ENCODE measurements at places on chromosomes 6 and 20. TPM values are rescaled to one million over a fixed set of nuclear protein-coding genes. Genes with fewer than 3 reads are reported as not detected.

THBD gene
- total RNA-seq = not detected

C20orf144 gene
- total RNA-seq = 0.16 TPM

HLA-F gene
- total RNA-seq = 229 TPM

FIG4 gene
- total RNA-seq = 17.5 TPM

SF3B5 gene
- 164 TPM for total RNA-seq

TBXT gene
- total RNA-seq = not detected

GFOD1 gene
- total RNA-seq = 5.8 TPM

NCOA5 gene
- total RNA-seq = 18.8 TPM

MAP7 gene
- total RNA-seq = 2.1 TPM

GRCh38 chr6:106152952-106153351 lies 66.8 kb downstream of the PRDM1 start:
- H3K36me3 ChIP-seq = no peaks in the 10 kb centered on the region
- H3K27ac ChIP-seq = no peak overlapping the region
- H3K4me1 ChIP-seq = peaks cover 25% of the 10 kb centered on the region
- peaks cover 4% of the 10 kb centered on the region for H3K27me3 ChIP-seq
- DNase-seq = no peak
- H3K4me3 ChIP-seq = no peak overlapping the region

DNA sequence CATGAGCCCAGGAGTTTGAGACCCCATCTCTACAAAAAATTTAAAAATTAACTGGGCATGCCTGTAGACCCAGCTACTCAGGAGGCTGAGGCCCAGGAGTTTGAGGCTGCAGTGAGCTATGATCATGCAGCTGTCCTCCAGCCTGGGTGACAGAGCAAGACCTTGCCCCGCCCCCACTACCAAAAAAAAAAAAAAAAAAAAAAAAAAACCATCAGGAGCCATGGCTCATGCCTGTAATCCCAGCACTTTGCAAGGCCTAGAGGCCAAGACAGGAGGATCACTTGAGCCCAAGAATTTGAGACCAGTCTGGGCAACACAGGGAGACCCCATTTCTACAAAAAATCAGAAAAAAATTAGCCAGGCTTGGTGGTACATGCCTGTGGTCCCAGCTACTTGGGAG lies 159.1 kb downstream of the SOBP start:
- H3K4me1 ChIP-seq = no peaks in the 10 kb centered on the region
- no peak for DNase-seq
- H3K27me3 ChIP-seq = no peaks in the 10 kb centered on the region
- H3K27ac ChIP-seq = no peak overlapping the region

GRCh38 chr6:156953479-156954146 lies 176.4 kb downstream of the ARID1B start:
- no peak overlapping the region for H3K4me3 ChIP-seq
- H3K27me3 ChIP-seq = no peaks in the 10 kb centered on the region
- H3K36me3 ChIP-seq = no peaks in the 10 kb centered on the region
- H3K27ac ChIP-seq = peak overlapping the region; percentile 43

- no peaks in the 10 kb centered on the region for H3K27me3 ChIP-seq
- peaks cover 6% of the 10 kb centered on the region for H3K36me3 ChIP-seq
- H3K4me1 ChIP-seq = peaks cover 36% of the 10 kb centered on the region
- peak overlapping the region; percentile 79 for H3K27ac ChIP-seq
- no peak overlapping the region for H3K4me3 ChIP-seq
- DNase-seq = no peak
These were observed 40.0 kb downstream of the DSTN start for GRCh38 chr20:17609811-17610377.

DNA sequence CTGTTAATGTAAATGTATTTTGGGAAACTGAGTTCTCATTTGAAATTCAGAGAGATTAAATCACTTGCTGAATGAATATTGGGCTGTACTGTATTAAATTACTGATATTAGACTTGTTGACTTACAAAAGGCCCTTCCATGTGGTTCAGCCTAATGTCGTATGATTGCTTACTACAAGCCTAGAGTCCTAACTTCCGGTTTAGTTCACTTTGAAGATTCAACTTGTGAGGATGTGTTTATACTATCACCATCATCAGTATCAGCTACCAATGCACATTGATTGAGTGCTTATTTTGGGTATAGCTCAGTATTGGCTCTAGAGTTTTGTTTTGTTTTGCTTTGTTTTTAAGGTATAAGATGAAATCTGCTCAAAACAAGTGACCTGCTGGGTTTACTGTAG lies 48.3 kb downstream of the FAM217A start:
- H3K36me3 ChIP-seq = peaks cover 65% of the 10 kb centered on the region
- no peak for DNase-seq
- no peaks in the 10 kb centered on the region for H3K27me3 ChIP-seq
- peaks cover 72% of the 10 kb centered on the region for H3K4me1 ChIP-seq

- no peaks in the 10 kb centered on the region for H3K27me3 ChIP-seq
- H3K36me3 ChIP-seq = peaks cover 12% of the 10 kb centered on the region
- DNase-seq = no peak
- H3K4me3 ChIP-seq = no peak overlapping the region
These were observed 64.1 kb upstream of the DDR1 start for GRCh38 chr6:30820193-30820592.

- H3K4me3 ChIP-seq = no peak overlapping the region
- H3K4me1 ChIP-seq = no peaks in the 10 kb centered on the region
- no peaks in the 10 kb centered on the region for H3K36me3 ChIP-seq
- peaks cover 4% of the 10 kb centered on the region for H3K27me3 ChIP-seq
These were observed 194.9 kb downstream of the SCP2D1 start for GRCh38 chr20:19008497-19008896.

- H3K27me3 ChIP-seq = no peaks in the 10 kb centered on the region
- H3K4me1 ChIP-seq = no peaks in the 10 kb centered on the region
- H3K4me3 ChIP-seq = no peak overlapping the region
- no peak for DNase-seq
- no peaks in the 10 kb centered on the region for H3K36me3 ChIP-seq
These were observed 529.9 kb upstream of the MMS22L start for GRCh38 chr6:97812940-97813339.

DNA sequence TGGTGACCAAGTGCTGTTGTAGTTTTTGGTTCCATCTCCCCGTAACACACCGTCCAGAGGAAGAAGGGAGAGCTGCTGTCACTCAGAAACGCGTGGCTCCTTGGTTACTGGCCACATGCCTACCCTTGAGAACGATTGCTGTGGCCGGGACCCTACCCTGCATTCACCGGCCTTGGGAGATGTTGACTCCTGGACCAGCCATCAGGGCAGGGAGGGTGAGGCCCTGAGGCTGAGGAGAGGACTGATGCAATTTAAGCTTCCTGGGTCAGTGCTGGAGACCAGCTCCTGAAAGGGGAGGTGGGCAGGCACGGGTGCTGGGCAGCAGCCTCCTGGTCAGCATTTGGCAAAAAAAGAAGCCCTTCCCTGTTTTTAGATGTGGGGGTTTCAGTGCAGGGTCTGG lies 31.5 kb downstream of the ERMARD start:
- no peak overlapping the region for H3K4me3 ChIP-seq
- peaks cover 40% of the 10 kb centered on the region for H3K36me3 ChIP-seq
- no peaks in the 10 kb centered on the region for H3K4me1 ChIP-seq
- no peak for DNase-seq
- no peak overlapping the region for H3K27ac ChIP-seq
- no peaks in the 10 kb centered on the region for H3K27me3 ChIP-seq

DNA sequence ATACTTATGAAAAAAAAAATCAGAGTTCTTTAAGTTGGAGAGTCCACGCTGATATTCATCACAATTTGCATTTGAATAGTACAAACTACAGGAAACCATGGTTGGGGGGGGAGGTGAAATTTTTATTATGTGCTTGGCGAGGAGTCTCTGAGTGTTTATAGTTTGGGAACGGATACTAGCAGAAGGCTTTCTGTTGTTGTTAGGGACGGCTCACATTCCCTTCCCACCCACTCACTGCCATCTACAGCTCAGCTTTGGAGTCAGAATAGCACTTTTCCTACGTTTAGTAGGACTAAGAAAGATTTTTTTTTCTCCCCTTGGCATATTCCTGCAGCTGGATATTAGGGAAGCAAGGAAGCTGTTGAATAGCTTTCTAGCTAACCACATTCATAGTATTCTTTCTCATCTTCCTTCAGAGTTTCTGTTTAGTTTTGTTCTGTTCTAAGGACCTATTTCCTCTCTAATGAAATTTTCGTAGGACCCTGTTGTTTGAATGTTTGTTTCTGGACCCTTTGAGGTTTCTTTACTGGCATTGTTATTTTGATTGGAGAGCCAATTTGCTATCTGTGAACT lies 235.1 kb upstream of the ZNF217 start:
- H3K4me3 ChIP-seq = peak overlapping the region; percentile 64
- peaks cover 42% of the 10 kb centered on the region for H3K4me1 ChIP-seq

DNA sequence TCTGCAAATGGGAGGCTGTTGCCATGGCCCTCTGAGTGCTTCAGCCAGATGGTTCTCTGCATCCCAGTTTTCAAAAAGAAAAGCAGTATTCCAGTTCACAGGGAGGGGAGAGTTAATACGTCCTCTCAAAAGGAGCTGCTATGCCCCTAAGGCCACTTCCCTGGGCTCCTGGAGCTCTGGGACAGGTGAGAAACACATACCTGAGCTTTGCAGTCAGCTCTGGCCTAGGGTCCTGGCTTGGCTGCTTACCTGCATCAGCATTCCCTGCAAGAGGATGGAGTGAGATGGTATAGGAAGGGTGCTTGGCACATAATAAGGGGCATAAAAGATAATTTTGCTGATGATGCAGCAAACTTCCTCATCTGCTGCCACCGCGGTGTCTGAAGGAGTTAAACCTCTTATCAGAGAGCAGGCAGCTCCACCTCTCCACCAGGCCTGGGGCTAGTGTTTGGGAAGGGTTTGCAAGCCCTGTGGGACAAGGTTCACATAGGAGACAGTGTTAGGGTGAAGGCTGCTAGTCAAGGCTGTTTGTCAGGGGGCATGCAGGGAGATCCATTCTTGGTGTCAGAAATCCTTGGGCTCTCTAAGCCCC lies 62.7 kb downstream of the SLC24A3 start:
- no peak overlapping the region for H3K27ac ChIP-seq
- H3K4me3 ChIP-seq = no peak overlapping the region
- H3K36me3 ChIP-seq = no peaks in the 10 kb centered on the region
- no peak for DNase-seq

DNA sequence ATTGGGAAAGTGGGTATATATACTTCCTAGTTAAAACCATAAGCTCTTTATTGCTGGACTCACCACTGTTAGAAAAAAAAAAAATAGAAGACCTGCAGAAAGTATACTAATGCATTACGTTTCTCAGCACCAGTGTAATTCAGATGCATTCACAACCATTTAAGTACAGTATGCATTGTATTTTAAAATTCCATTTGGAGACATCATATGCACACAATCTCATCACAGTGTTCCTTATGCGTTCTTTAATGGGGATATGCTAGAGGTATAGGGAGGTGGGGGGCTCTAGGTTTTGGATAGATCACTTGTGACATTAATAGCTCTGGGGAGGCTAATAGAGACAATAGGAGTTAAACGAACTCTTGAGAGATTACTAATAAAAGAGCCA lies 9.4 kb downstream of the TFAP2A start:
- peak overlapping the region; percentile 71 for H3K4me3 ChIP-seq
- peaks cover 13% of the 10 kb centered on the region for H3K36me3 ChIP-seq
- no peak overlapping the region for H3K27ac ChIP-seq
- peaks cover 7% of the 10 kb centered on the region for H3K4me1 ChIP-seq
- no peak for DNase-seq

- H3K27ac ChIP-seq = no peak overlapping the region
- peaks cover 11% of the 10 kb centered on the region for H3K4me1 ChIP-seq
- no peaks in the 10 kb centered on the region for H3K36me3 ChIP-seq
- no peak for DNase-seq
- H3K4me3 ChIP-seq = no peak overlapping the region
- peaks cover 11% of the 10 kb centered on the region for H3K27me3 ChIP-seq
These were observed 8.7 kb upstream of the NFATC2 start for GRCh38 chr20:51551186-51551585.

DNA sequence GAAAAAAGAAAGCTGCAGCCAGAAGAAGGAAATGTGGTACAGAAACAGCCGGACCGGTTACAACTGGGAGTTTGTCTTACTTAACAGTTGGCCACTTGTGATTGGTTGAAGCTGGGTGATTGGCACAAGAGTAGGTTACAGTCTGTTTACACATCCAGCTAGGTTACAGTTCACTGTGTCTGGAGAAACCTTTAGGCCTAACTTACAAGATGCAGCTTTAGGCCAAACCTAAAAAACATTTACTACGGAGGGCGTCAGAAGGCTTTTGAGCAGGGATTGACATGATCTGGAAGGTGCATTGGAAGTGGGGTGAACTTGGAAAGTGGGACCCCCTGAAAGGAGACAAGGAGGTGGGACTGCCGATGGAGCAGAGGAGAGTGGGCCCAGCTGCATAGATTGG lies 122.3 kb downstream of the BANF2 start:
- no peak overlapping the region for H3K27ac ChIP-seq
- no peaks in the 10 kb centered on the region for H3K36me3 ChIP-seq
- H3K27me3 ChIP-seq = no peaks in the 10 kb centered on the region
- no peak for DNase-seq

- no peaks in the 10 kb centered on the region for H3K36me3 ChIP-seq
- DNase-seq = no peak
- H3K27ac ChIP-seq = no peak overlapping the region
These were observed 10.3 kb downstream of the DSE start for GRCh38 chr6:116381000-116381399.

Data from activated CD4-positive, alpha-beta T cell treated with anti-CD3 and anti-CD28 coated beads for 36 hours (primary cell).